ENCODE measurements at places on chromosomes 2 and 18. TPM values are rescaled to one million over a fixed set of nuclear protein-coding genes. Genes with fewer than 3 reads are reported as not detected.

Gene VRK2
- total RNA-seq: 22.8 TPM

Gene ARHGAP28
- not detected for total RNA-seq

Gene DSC1
- 0.63 TPM for total RNA-seq

Gene UGT1A4
- not detected for total RNA-seq

Gene ZNF521
- not detected for total RNA-seq

Gene ICA1L
- 4.6 TPM for total RNA-seq

Gene HOXD12
- not detected for total RNA-seq

Gene ZSWIM2
- not detected for total RNA-seq

Gene DSC3
- not detected for total RNA-seq
